Keratinocyte (primary cell): ENCODE measurements at places on chromosomes 16 and 17. TPM values are rescaled to one million over a fixed set of nuclear protein-coding genes. Genes with fewer than 3 reads are reported as not detected.

The KRT31 gene
- 20.5 to 45.2 TPM (median 24.9 TPM) in 3 replicates for polyA plus RNA-seq

The ACACA gene
- 66.7 to 85.8 TPM (median 82.2 TPM) in 3 replicates for polyA plus RNA-seq

The EFCAB13 gene
- 0.19 to 0.64 TPM (median 0.63 TPM) in 3 replicates for polyA plus RNA-seq

The TUBG1 gene
- 35.1 to 141 TPM (median 54.8 TPM) in 3 replicates for polyA plus RNA-seq

The AIPL1 gene
- not detected in 3 replicates for polyA plus RNA-seq

- no peaks in the 10 kb centered on the region for H3K4me1 ChIP-seq
- H3K27ac ChIP-seq = no peak overlapping the region
- DNase-seq = no peak
- no peak overlapping the region for H3K4me3 ChIP-seq
These were observed 241.3 kb upstream of the TBX2 start for GRCh38 chr17:61158376-61158775.

DNA sequence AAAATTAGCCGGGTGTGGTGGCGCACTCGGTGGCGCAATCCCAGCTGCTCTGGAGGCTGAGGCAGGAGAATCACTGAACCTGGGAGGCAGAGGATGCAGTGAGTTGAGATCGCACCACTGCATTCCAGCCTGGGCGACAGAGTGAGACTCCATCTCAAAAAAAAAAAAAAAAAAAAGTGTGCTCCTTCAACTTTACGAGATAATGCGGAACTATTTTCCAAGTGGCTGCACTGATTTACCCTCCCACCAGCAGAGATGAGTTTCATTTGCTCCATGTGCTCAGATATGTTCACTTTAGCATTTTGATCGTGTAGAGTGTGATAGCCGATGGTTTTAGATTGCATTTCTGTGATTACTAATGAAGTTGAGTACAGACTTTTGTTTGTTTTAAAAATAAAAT, 20.0 kb upstream of the LASP1NB start:
- no peak for DNase-seq
- H3K4me1 ChIP-seq = peaks cover 39% of the 10 kb centered on the region
- peaks cover 9% of the 10 kb centered on the region for H3K36me3 ChIP-seq
- no peak overlapping the region for H3K27ac ChIP-seq

- H3K4me3 ChIP-seq = no peak overlapping the region
- no peaks in the 10 kb centered on the region for H3K36me3 ChIP-seq
- peaks cover 3% of the 10 kb centered on the region for H3K4me1 ChIP-seq
- DNase-seq = no peak
- no peak overlapping the region for H3K27ac ChIP-seq
These were observed 24.6 kb downstream of the CDH11 start for GRCh38 chr16:65097296-65097695.

GRCh38 chr16:78195797-78196196, 96.3 kb downstream of the WWOX start:
- no peaks in the 10 kb centered on the region for H3K27me3 ChIP-seq
- no peaks in the 10 kb centered on the region for H3K36me3 ChIP-seq
- no peak for DNase-seq
- no peaks in the 10 kb centered on the region for H3K4me1 ChIP-seq
- no peak overlapping the region for H3K27ac ChIP-seq

DNA sequence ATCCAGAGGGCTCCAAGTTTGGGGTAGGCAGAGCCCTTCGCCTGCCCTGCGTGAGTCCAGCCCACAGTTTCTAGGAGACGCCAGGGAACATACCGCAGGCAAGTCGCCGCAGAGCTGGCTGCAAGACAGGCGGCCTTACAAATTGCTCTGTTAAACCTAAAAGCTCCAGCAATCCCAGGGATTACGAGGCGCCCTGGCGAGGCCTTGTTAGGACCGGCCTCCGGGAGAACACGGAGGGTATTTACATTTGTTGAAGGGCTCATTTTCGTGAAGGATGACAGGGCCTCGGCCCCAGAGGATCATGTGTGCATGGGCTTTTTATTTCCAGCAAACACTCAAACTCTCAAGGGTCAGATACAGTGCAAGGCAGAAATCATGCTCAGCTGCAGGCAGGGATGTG, 77.6 kb upstream of the FOXF1 start:
- H3K4me1 ChIP-seq = no peaks in the 10 kb centered on the region
- H3K27me3 ChIP-seq = no peaks in the 10 kb centered on the region
- H3K4me3 ChIP-seq = no peak overlapping the region
- H3K36me3 ChIP-seq = no peaks in the 10 kb centered on the region

DNA sequence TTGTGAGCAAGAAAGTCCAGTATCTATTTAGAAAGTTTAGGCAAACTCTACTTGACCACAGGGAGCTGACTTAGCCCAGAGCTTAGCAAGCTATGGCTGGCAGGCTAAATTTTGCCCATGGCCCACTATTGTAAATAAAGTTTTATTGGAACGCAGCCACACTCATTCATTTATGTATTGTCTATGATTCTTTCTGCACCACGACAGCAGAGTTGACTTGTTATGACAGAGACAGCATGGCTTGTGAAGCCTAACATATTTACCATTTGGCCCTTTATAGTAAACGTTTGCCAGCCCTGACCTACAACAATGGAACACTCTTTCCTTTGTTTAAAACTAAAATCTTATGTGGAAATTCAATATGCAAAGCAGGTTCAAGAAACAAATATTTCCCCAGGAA, 100.0 kb upstream of the ZFHX3 start:
- H3K4me3 ChIP-seq = no peak overlapping the region
- peaks cover 11% of the 10 kb centered on the region for H3K27me3 ChIP-seq
- H3K4me1 ChIP-seq = no peaks in the 10 kb centered on the region
- H3K27ac ChIP-seq = no peak overlapping the region

GRCh38 chr16:58280846-58281301, 14.0 kb downstream of the PRSS54 start:
- H3K4me3 ChIP-seq = peak overlapping the region; percentile 61
- peaks cover 22% of the 10 kb centered on the region for H3K4me1 ChIP-seq
- H3K27me3 ChIP-seq = no peaks in the 10 kb centered on the region
- H3K27ac ChIP-seq = peak overlapping the region; percentile 90
- H3K36me3 ChIP-seq = no peaks in the 10 kb centered on the region
- no peak for DNase-seq

DNA sequence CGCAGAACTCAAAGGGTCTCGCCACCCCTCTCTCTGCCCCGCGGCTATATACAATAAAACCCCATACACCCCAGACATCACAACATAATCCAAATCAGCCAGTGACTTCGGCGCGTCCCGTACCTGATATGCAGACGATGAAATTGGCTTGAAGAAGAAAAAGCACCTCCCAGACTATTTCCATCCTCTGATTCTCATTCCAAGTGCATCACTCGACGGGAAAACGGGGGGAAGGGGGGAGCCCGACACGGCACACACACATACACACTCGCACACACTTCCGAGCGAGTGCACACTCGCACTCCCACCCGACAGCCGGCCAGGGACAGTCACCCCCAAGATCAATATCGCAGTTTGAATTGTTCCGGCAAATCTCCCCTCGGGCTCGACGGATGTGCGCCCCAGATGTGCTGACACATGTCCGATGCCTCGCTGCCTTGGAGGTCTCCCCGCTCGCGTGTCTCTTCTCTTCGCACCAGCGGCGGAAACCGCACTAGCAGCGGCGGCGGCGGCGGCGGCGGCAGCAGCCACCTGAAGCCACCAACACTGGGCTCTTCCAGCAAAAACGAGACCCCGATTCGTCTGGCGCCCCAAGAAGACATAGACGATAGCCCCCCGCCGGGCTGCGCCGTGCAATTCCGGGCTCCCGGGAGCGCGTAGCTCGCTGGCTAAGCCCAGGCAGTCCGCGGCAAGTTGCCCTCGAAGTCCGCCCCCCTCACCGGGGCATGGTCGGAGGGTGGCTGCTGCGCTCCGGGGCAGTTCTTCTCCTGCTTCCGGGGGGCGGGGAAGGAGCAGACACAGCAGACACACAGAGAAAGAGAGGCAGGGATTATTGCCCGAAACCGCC, 688 bp downstream of the CA10 start:
- no peak overlapping the region for H3K27ac ChIP-seq
- peaks cover 25% of the 10 kb centered on the region for H3K27me3 ChIP-seq
- peaks cover 32% of the 10 kb centered on the region for H3K4me1 ChIP-seq
- no peaks in the 10 kb centered on the region for H3K36me3 ChIP-seq
- peak overlapping the region; percentile 76 for H3K4me3 ChIP-seq

DNA sequence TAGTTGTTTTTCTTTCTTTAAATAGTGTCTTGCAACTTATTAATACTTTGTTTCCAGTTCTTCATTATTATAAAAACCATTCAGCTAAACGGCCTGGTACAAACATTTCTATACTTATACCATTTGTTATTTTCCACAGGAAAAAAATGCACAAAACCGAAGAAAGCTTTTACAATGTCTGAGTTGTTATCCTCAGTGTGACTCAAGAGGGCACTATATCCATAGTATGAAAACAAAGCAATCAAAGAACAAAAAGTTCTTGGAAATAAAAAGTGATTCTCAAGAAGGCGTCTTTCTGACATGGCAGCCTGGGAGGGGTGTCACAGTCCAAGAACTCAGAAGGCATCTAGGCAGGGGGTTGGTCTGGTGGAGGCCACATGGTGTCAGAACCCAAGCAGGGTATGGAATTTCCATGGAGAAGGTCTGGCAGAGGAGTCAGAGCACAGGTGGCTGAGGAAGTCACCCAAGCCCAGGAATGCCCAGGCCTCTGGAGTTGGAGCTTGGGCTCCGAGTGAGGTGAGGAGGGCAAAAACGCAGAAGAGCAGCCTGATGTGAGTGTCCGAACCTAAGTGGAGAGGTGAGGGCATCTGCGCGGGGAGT, 70.9 kb upstream of the ATP2A3 start:
- H3K4me1 ChIP-seq = no peaks in the 10 kb centered on the region
- no peak for DNase-seq
- no peak overlapping the region for H3K27ac ChIP-seq
- no peaks in the 10 kb centered on the region for H3K27me3 ChIP-seq

DNA sequence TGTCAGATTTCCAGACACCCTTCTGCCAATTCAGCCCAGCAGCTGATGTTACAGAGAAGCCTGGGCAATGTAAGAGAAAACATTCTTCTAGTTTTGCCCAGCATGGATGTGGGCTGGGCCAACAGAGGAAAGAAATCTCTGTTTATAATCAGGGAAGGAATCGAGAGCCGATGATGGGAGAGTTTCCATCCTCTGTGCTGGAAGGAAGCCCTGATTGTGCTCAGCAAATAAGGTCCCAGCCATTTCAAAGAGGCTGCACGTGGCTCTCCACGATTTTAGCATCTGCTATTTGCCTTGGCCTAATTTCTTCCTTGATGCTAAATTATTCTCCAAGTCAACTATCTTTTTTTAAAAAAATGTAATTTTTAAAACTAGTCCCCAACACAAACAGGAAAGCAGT, 70.0 kb downstream of the IRX6 start:
- no peak for DNase-seq
- H3K4me3 ChIP-seq = no peak overlapping the region
- no peak overlapping the region for H3K27ac ChIP-seq
- no peaks in the 10 kb centered on the region for H3K27me3 ChIP-seq

DNA sequence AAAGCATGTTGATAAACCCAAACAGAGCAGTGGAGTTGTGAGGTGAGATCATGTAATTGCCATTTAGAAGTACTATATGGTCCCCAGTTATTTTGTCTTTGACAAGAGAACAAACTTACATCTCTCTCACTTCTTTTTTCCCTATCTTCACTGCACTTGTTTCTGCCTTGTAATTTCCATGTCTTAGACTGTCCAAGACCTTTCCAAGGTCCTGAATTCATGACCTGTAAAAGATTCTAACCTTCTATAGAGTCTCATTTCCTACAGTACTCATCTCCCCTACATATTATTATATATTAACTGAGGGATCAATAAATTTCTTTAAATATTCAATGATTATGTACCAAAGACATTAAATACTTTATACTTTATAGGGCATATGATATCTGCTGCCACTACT, 295.3 kb upstream of the KIF2B start:
- no peaks in the 10 kb centered on the region for H3K4me1 ChIP-seq
- no peak overlapping the region for H3K27ac ChIP-seq
- no peaks in the 10 kb centered on the region for H3K27me3 ChIP-seq
- H3K36me3 ChIP-seq = no peaks in the 10 kb centered on the region
- H3K4me3 ChIP-seq = no peak overlapping the region

DNA sequence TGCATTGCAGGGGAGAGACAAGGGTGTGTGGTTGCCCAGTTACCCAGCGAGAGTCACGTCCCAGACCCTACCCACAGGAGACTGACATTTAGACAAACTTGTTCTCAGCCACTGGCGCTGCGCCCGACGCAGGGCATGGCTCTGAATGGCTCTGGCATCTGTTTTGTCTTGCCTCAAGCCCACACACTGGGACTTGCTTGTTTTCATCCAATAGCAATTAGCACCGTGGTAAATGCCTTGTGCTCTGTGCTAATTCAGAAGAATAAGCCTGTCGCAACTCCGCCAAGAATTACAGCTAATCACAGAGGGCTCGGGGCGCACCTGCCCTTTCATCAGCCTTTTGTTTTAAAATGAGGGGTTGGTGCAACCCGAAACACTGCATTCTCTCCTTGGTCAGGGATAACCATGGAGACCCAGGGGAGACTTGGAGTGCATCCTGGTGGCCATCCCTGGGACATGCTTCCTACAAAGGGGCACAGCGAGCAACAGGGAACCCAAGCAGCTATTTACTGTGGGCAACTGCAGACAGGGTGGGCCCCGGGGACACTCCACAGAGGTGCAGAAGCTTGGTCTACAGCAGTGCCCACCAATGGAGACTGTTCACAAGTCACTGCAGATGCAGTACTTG, 220.6 kb upstream of the ZFHX3 start:
- H3K4me3 ChIP-seq = no peak overlapping the region
- no peaks in the 10 kb centered on the region for H3K27me3 ChIP-seq
- DNase-seq = no peak
- H3K4me1 ChIP-seq = no peaks in the 10 kb centered on the region
- no peaks in the 10 kb centered on the region for H3K36me3 ChIP-seq
- no peak overlapping the region for H3K27ac ChIP-seq

DNA sequence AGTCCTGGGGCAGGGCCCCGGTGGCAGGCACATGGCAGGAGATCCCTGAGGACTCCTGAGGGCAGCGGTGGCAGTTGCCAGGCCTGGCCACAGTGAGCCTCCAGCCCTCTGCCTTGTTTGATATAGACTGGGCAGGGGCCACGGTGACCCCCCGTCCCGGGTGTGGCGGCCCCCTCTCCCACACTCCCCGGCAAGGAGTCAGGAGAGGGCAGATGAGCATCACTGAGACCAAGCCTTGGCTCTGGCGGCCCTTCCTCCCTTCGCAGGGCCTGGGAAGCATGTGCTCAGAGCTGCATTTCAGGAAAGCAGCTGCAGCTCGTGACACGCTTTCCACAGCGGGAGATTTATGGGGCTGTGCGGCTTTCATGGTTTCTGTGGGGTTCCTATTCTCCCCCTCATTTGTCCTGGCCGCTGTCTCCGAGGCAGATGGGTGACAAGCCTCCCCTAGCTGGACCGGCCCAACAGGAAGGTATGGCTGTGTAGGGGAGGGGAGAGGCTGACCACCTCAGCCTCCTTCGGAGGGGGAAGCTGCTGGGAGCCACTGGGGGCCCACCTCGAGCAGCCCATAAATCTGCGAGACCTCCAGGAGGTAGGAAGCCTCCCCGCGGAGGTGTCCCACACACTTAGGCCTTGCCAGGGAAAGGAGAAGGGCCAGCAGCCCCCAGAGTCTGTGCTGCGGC, 211.4 kb downstream of the NTN1 start:
- H3K27ac ChIP-seq = no peak overlapping the region
- no peaks in the 10 kb centered on the region for H3K36me3 ChIP-seq
- H3K4me3 ChIP-seq = no peak overlapping the region
- no peaks in the 10 kb centered on the region for H3K4me1 ChIP-seq
- no peak for DNase-seq

- H3K36me3 ChIP-seq = no peaks in the 10 kb centered on the region
- no peaks in the 10 kb centered on the region for H3K4me1 ChIP-seq
These were observed 261.8 kb upstream of the KIF2B start for GRCh38 chr17:53560953-53561352.
